ENCODE measurements at places on chromosomes 5 and 9. TPM values are rescaled to one million over a fixed set of nuclear protein-coding genes. Genes with fewer than 3 reads are reported as not detected.
A peak's percentile ranks its signal among the peaks of the same experiment; 100 is the strongest.

DNA sequence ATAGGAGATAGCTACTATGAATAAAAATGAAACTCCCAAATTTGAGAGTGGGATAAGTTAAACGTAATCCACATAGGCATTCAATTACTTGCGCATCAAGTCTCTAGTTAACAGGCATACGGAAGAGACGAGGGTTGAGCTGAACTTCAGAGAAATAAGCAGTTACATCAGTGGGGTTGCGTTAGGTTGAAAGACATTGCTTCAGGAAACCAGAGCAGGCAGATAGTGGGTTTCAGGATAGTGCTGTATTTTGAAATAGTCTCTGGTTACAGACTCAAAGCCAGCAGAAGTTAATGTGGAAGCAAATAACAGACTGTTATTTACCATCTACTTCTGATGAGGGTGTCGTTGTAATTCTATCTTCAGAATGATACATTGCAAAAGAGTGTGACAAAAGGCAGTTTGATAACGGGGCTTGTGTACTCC, 533.4 kb downstream of the PDE4D start:
- no peaks in the 10 kb centered on the region for H3K27me3 ChIP-seq
- peaks cover 5% of the 10 kb centered on the region for H3K4me1 ChIP-seq
- H3K36me3 ChIP-seq = no peaks in the 10 kb centered on the region
- H3K4me3 ChIP-seq = no peak overlapping the region
- H3K27ac ChIP-seq = no peak overlapping the region

GRCh38 chr5:171419688-171420430, 412 bp downstream of the FGF18 start:
- DNase-seq = peak; percentile 42
- peak overlapping the region; percentile 25 for H3K4me3 ChIP-seq
- H3K4me1 ChIP-seq = peaks cover 6% of the 10 kb centered on the region

DNA sequence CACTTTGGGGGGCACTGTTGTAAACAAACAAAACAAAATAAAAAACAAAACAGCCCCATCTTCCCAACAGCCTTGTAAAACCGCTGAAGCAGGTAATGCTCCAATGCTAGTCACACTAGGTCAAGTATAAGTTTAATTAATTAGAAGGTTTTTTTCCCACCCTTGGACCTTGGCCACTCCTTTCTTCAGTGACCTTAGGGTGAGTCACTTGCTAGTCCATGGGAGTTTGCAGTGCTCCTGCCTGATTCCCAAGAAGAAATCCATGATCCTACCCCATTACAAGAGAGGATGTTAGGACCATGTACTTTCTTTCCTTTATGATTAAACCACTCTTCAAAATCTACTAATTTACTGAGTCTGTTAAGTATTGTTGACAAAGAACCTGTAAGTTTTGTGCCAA, 192.2 kb upstream of the CDKN2B start:
- no peak for DNase-seq
- H3K4me3 ChIP-seq = no peak overlapping the region
- no peak overlapping the region for H3K27ac ChIP-seq
- no peaks in the 10 kb centered on the region for H3K4me1 ChIP-seq

Gene CCDC171
- 2.6 TPM for polyA plus RNA-seq
